ENCODE measurements at places on chromosomes 6 and 20. TPM values are rescaled to one million over a fixed set of nuclear protein-coding genes. Genes with fewer than 3 reads are reported as not detected.
A peak's percentile ranks its signal among the peaks of the same experiment; 100 is the strongest.

RBL1 gene
- total RNA-seq, result 45.6 TPM

ANGPT4 gene
- total RNA-seq, result not detected

C20orf96 gene
- 5.9 TPM for total RNA-seq

HLA-DMB gene
- total RNA-seq, result 20.0 TPM

PGC gene
- total RNA-seq, result not detected

HLA-DQA1 gene
- 35.4 TPM for total RNA-seq

AFDN gene
- total RNA-seq, result 46.3 TPM

SLC24A3 gene
- not detected for total RNA-seq

WFDC5 gene
- 0.73 TPM for total RNA-seq

DNA sequence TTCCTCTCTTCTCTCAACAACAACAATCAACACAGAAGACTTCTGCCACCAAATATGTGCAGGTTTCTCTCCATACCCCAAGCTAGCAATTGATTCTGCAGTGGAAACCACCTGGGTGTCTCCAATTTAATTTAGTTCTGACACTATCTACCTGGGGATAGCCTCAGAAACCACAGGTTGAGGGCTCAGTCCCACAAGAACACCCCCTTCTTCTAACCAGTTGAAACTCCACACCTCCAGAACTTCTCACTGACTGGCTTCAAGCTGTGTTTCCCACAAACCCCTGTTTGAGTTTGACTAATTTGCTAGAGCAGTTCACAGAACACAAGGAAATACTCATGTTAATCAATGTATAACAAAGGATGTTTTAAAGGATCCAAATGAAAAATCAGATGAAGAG is 52.5 kb upstream of the SPTLC3 start:
- DNase-seq, result no peak

DNA sequence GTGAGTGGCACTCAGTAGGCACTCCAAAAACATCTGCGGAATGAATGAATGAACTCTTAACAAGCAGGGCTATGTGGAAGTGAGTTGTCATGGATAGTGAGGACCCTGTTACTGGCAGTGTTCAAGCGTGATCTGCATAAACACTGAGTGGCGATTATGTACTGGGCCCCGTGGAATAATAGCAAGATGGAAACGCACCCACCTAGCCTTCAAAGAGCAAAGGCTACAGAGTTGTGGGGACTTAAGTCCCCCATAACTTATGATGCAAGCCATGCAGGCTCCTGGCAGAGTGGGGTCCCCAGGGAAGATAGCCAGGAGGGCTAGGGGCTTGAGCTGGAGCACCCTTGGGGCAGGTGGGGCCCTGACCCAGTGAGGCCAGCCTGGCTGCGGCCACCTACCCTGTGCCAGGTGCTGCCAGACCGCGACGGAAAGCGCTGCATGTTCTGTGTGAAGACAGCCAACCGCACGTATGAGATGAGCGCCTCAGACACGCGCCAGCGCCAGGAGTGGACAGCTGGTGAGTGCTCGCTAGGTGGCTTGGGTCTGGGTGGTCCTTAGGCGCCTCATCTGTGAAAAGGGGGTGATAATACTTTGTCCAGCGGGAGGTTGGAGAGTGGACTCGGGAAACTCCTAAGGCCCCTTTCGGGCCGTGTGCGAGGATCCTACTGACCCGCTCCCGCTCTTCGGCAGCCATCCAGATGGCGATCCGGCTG is 20.0 kb downstream of the DEF6 start:
- no peak for DNase-seq

DNA sequence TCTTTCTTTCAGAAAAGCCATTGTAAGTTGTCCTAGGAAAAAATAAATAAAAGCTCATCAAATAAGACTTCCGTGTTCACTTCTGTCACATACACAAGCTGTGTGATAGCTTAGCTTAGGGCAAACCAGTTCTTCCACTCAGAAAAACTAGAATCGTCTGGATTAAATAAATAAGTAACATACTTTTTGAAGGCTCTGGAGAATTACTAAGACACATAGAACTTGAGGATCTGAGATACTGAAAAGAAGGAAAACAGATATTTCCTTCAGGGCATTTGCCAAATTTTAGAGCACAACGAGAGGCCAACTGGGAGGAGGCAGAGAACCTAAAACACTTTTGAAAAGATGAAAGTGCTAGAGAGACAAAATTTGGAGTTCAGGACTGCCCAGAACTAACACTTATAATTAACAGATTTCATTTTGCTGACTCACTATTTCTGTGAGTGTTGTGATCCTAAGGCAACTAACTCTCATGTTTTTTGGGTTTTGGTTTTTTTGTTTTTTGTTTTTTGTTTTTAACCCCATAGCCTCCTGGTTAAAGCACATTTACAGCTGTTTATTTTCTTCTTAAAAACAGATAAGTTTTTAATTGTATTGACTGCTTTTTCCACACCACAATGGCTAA is 38.7 kb upstream of the THEMIS start:
- no peak for DNase-seq

- DNase-seq, result no peak
Measured at GRCh38 chr6:125304970-125305660, 3.3 kb upstream of the HDDC2 start.

GRCh38 chr6:128259029-128259724 is 261.2 kb downstream of the PTPRK start:
- DNase-seq, result no peak

GRCh38 chr6:17656092-17656491 is 50.6 kb downstream of the NUP153 start:
- no peak for DNase-seq

GRCh38 chr6:141133836-141134235 is 998.9 kb upstream of the GJE1 start:
- DNase-seq, result no peak

GRCh38 chr6:38805692-38806091 is 90.6 kb downstream of the DNAH8 start:
- no peak for DNase-seq

- peak; percentile 32 for DNase-seq
Measured at GRCh38 chr20:58693226-58694006, 816 bp downstream of the NPEPL1 start.

GRCh38 chr6:163446549-163446948 is 32.0 kb downstream of the QKI start:
- DNase-seq, result no peak

DNA sequence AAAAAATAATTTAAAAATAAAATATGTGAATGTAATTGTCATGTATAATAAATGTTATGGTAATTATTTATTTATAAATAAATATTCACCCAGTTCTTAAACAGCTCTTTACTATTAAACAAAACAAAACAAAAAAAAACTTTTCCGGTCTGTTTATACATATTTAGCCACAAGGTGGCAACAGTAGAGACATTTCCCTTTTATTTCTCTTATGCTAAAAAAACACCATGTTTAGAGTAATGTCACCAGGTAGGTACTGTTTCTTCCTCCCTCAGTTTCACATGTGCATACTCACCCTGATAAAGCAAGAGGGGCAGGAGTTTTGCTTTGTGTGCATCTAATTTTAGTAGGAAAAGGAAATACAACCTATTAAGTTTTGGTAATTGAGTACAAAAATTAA is 610.4 kb upstream of the IMPG1 start:
- DNase-seq, result no peak

- DNase-seq, result no peak
Measured at GRCh38 chr20:56989516-56989915, 276.9 kb downstream of the BMP7 start.

All from activated CD4-positive, alpha-beta memory T cell treated with anti-CD3 and anti-CD28 coated beads, Interleukin-2, amount 10 ng/mL, durations not matched to agents 7 days and 5 days (primary cell).